Colonic mucosa (tissue), 4 donors: ENCODE measurements at places on chromosomes 2 and 18. TPM values are rescaled to one million over a fixed set of nuclear protein-coding genes. Genes with fewer than 3 reads are reported as not detected.

- DNase-seq = peak; percentile 37
Observed at GRCh38 chr2:64770781-64771334, 117.1 kb upstream of the SERTAD2 start.

GRCh38 chr18:433960-434359 lies 66.5 kb downstream of the COLEC12 start:
- no peak for DNase-seq

DNA sequence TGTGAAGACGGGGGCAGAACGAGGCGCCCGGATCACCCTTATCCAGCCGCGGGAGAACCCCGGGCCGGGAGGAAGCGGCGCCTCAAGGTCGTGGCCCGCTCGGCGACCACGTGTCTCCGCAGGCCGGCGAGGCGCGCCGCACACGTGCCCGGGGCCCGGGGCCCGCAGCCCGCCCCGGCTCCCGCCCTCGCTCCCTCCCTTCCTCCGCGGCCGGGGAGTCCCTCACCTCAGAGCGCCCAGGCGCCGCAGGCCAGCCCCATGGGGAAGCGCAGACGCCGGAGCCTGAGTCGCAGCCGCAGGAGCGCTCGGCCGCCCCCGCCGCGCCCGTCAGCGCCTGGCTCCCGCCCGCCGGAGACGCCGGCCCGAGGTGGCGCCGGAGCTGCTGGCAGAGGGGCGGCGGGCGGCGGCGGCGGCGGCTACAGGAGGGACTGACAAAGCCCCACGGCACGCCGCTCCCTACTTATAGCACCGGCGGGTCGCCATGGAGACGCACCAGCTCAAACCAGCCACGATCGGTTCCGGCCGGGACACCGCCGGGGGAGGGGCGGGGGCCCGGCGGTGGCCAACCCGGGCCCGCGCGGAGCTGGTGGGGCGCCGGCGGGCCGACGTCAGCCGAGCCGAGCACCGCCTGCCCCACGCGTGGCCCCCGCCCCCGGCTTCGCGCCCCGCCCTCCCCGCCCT lies at the start of gene ODC1:
TSS of gene ODC1 (minus strand) at position 433 of the 681 bp plus-strand sequence. CDS start 3,295 bp downstream, outside the sequence.
- peak; percentile 96 for DNase-seq

- DNase-seq = no peak
Observed at GRCh38 chr2:65920659-65921058, 488.3 kb upstream of the SPRED2 start.

GRCh38 chr2:222606306-222606705 lies 49.6 kb downstream of the FARSB start:
- DNase-seq = no peak

GRCh38 chr2:28649481-28650265 lies 102.0 kb upstream of the PPP1CB start:
- no peak for DNase-seq

GRCh38 chr2:55425431-55425831 lies 5.8 kb upstream of the CCDC88A start:
- DNase-seq = no peak

The HOXD9 gene
- 0.86 TPM for total RNA-seq

GRCh38 chr2:95240556-95240955 lies 33.2 kb downstream of the ZNF892 start:
- DNase-seq = no peak

DNA sequence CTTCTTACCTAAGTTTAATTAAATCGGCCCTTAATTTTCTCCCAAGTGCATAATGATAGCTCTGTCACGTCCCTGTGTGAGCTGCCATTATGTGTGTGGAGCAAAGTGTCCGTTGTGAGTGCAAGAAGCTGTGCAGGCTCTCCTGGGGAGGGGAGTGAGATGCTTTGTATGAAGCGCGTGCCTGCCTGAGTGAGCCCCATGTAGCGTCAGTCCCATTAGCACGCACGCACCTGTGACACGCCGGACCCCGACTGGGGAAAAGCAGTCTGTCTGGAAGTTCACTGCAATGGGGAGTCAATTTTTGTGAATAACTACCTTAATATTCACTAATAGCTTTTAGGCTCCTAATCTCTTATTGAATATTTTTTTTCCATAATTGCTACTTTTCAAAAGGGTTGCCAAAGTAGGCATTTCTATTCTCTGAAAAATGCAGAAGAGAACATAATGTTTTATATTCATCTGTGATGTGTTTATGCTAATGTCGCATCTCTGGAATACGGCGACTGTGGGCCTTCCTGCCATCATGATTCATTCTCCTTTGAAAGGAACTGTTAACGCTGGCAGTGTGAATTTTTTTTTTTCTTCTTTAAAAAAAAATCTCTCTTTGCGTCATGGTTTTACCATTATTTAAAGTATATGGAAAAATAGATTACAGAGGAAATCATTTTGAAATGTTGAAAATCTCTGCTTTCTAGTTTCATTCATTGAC lies 157.7 kb downstream of the COL4A4 start:
- no peak for DNase-seq

DNA sequence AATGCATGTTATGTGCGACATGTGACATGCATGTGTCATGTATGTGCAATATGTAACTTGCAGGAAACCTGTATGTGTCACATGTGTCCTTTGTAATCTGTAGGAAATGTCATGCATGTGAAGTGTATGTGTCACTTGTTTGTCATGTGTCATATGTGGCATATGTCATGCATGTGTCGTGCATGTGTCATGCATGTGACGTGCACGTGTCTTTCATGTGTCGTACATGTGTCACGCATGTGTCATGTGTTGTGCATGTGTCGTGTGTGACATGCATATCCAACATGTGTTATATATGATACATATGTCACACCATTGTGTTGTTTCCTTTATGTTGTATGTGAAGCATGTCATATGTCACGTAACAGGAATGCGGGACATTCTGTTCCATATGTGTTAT lies 2153.2 kb upstream of the PIK3C3 start:
- no peak for DNase-seq

DNA sequence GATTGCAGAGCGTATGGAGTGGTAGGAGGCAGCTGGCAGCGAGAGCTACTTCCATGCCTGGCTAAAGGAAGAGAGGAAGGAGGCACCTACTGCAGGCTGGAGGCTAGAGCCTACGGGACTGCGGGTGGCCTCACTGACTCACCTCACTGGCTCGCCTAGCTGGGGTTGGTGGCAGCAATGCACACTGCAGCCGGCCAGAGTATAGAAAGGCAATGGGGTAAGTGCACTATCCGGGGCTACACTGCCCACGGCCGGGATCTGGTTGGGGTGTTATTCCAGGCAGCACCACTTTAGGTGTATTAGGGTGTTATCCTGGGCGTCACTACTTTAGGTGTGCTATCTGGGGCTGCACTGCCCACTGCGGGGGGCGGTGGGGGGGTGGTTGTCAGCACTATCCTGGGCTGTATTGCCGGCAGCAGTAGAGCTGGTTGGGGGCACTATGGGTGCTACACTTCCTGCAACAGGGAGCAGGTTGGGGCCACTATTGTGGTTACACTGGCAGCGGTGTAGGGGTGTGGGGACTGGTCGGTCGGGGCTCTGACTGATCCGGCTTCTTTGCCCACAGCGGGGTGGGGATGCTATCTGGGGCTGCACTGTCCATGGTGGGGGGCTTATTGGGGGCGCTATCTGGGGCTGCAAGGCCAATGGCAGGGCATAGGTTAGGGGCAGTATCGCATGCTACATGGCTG lies 33.3 kb upstream of the ANKRD62 start:
- DNase-seq = no peak

The UGT1A5 gene
- 1.1 TPM for total RNA-seq

DNA sequence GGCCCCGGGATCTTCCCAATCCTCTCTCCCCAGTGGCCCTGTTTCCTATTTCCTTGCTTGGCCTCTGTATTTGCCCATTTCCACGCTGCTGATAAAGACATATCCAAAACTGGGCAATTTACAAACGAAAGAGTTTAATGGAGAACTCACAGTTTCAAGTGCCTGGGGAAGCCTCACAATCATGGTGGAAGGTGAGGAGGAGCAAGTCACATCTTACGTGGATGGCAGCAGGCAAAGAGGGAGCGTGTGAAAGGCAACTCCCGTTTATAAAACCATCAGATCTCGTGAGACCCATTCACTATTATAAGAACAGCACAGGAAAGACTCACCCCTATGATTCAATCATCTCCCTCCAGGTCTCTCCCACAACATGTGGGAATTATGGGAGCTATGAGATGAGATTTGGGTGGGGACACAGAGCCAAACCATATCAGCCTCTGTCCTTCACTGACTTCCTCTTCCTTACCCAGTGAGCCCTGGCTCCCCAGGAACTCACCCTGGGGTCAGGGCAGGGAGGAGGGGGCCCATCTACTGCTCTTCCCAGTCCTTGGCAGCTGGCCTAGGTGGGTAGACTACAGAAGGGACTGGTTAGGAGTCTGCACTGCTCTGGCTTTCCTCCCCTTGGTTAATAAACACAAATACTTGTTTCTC lies 105.8 kb upstream of the MYCN start:
- no peak for DNase-seq

The CD207 gene
- not detected for total RNA-seq

DNA sequence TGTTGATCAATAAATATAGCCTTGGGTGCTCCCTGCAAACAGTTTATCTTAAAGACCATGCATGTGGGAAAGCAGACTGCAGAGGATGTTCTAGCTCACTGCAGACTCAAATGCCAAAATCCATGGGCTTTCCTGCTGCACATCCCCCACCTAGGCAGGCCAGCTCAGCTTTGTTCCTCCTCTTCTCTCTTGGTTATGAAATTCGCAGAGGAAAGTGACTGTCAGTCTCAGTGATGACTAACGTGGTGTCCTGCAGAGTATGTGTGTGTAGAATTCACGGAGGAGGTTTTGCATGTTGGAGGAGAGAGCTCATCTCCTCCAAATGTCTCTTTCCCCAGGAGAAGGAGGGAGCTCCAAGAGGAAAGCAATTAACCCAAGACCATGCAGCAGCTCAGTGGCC lies 21.4 kb upstream of the KCNS3 start:
- DNase-seq = no peak

GRCh38 chr18:55633032-55633431 lies 45.0 kb upstream of the TCF4 start:
- DNase-seq = no peak

The REG3A gene
- total RNA-seq = 0.32 TPM

GRCh38 chr2:189016311-189016861 lies 42.2 kb downstream of the COL3A1 start:
- no peak for DNase-seq

DNA sequence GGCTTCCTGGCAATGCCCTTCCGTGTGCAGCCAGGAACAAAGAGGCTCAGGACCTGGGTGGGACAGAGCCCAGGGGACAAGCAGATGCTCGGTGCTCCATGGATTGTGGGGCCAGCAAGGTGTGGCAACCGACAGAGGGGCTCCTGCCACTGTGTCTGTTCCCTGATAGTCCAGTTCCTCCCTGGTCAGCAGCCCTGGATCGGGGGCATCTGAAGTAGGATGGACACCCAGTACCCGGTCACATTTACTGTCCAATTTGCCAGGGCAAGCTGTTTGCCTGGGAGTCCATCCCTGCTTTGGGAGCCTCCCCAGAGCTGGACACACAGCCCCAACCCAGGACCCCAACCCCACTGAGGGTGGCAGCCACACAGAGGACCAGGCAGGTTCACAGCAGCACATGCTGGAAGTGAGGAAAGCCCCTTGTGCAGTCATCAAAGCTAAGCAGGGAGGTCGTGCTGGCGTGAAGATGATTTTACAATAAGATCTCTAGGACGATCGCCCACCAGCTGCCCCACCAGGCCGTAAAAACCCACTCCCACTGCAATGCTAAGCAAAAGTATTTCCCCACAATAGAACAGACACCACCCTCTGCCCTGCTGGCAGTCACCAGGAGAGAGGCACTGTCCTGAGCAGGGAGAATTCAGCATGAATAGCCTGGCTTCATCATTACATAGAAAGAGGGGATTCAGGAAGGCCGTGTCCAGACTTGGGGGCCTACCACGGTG lies 141.7 kb downstream of the NDUFA10 start:
- no peak for DNase-seq

The HOXD3 gene
- total RNA-seq = 4.6 TPM
